ENCODE measurements at places on chromosomes 6 and 20.

GRCh38 chr6:132399376-132400074, 1.8 kb downstream of the MOXD1 start:
- no peak for DNase-seq

- DNase-seq: no peak
Observed at GRCh38 chr6:125001684-125002405, 39.6 kb downstream of the RNF217 start.

GRCh38 chr6:6845603-6846002, 257.1 kb downstream of the LY86 start:
- DNase-seq: no peak

DNA sequence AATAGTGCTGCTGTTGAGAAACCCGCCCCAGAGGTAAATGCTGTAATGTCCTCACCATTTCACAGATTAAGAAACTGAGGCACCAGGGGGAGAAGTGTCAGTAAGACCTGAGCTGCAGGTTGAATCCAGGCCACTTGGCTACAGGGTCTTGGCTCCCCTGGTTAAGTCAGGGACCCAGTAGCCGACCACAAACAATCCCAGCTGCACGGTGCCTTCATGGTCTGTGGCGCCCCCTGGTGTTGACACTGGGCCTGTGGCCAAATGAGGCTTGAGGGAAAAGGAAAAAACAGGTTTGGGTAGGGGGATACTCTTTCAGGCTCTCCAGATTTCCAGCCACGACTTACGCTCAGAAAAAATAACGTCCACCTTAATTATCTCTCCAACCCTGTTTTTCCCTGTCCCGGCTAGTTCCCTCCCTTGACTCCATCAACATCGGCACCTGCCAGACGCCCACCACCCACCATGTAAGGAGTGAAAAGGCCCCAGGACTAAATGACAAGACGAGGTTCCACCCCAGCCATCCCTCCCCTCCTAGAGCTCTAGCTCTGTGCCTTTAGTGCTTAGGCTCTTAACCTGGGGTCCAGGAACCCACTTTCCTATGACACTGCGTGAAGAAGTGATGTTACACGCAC, 47.7 kb upstream of the POLR1H start:
- no peak for DNase-seq

GRCh38 chr6:66772800-66773199, 1065.8 kb upstream of the EYS start:
- no peak for DNase-seq

DNA sequence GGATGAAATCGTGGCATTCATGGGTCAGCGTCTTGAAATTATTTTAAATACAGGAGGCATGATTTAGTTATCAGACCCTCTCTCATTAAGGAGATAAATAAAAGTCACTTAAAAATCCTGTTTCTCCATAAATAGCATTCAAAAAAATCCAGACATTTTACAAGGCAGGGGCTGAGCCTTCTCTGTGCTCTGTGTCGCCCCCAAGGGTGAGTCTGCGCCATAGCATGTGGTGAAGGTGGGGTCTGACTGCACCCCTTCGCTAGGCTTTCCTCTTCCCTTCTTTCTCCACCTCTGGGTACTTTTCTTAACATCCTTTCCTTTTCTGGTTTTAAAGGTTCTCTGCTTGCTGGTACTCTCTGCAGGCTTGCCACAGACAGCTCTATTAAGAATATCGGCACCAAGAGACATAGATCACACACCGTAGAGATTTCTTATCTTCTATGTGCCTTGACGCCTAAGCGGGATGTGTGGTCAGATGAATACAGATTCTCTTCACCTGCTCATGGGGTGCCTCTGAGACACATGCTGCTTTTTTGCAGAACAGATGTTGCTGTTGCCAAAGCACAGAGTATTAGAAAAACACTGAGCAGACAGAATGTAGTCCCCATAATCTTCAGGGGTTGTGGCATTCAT, 20.1 kb upstream of the FAM209A start:
- DNase-seq: peak; percentile 28

- DNase-seq: no peak
Observed at GRCh38 chr20:57200882-57201695, 65.4 kb downstream of the BMP7 start.

DNA sequence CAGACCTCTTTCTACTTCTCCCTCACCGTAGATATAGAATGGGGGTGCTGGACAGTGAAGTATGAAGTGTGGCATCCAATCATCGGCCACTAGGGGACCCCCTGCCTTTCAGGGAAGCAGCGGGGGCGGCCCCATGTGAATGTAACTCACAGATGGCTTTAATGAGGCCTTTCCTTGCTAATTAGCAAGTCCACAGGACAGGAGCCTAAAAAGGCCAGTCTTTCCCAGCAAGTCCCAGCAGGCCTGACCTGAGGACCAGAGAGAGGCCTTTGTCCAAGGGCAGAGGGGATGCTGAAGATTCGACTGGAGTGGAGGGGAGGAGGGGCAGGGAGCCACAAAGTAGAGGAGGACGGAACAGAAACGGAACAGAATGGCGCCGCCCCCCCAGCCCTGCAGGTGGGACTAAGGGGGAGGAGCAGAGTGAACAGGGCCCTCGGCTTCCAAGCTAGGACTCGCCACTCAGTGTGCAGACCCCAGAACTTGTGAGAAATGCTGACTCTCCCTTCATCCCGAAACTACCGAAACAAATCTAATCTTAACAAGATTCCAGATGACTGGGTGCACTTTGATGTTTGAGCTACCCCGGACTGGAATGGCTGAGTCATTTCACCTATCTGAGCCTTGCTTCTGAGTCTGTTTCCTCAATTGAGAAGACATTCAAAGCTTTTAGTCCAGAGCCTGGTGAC, 5.8 kb downstream of the C6orf132 start:
- no peak for DNase-seq

GRCh38 chr6:134909701-134910592, 40.0 kb downstream of the ALDH8A1 start:
- no peak for DNase-seq

GRCh38 chr6:137305691-137306090, 86.5 kb upstream of the IFNGR1 start:
- DNase-seq: no peak

- no peak for DNase-seq
Observed at GRCh38 chr20:17317341-17317740, 90.5 kb downstream of the PCSK2 start.

DNA sequence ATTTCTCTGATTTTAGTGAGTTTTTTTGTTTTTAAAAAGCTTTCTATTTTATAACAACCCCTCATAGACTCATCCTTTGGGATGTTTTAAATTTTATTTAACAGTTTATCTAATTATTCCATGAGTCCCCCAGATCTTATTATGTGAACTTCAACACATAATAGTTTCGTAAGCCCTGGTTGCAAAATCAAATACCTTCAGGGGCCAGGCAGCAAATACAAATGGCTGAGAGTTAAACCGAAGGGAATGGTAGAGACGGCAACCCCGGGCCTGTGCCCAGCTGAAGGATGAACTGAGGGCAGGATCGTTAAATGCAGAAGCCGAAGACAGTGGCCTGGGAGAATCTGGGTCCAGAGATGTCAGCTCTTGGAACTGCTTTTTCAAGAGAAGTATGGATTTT, 88.4 kb downstream of the RTN4IP1 start:
- DNase-seq: no peak

DNA sequence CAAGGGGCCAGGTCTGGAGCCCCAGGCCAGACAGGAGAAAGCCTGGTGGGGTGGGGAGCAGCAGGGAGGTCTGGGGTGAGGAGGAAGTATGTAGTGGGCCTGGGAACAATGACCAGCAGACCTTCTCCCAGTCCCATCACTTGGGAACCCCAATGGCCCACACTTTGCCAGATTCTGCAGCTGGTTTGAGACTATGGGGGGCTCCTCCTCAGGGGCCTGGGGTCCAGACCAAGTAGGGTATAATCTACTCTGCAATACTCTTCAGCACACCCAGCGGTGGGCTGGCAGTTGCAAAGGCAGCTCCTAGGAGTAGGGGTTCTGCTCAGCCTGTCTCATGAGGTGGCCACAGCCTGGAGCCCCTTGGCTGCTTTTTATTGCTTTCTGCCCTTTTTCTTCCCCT, 52.8 kb downstream of the NPEPL1 start:
- no peak for DNase-seq

- no peak for DNase-seq
Observed at GRCh38 chr6:52497652-52498408, 77.7 kb downstream of the EFHC1 start.

DNA sequence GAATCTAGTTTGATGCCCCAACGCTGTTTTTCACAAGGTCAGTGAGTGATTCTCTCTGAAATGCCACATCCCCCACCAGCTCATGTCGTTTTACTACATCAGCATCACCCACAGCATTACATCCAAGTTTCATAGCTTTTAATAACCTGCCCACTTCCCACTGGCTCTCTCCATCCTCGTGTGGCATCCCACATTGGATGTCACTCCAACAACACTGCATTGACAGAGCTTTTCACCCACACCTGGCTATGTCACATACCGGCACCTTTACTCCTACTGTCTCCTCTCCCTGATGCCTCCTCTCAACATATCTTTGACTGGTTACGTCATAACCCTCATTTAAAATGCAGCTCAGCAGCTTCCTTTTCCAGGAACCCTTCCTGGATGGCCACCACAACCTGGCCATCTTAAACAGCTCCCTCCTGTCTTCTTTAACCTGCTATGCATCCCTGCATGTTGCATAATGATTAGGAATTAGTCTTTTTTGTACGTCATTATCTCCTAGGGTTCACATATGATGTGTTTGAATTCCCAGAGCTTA, 5.0 kb upstream of the ADTRP start:
- DNase-seq: no peak

Data from T-cell (primary cell).